ENCODE measurements at places on chromosomes 12 and 14.

- no peak for DNase-seq
Observed at GRCh38 chr12:18644564-18644963, 93.2 kb downstream of the PLCZ1 start.

GRCh38 chr12:109295764-109296425, 13.2 kb downstream of the FOXN4 start:
- DNase-seq = no peak

GRCh38 chr12:107651571-107652449, 33.8 kb upstream of the PWP1 start:
- no peak for DNase-seq

DNA sequence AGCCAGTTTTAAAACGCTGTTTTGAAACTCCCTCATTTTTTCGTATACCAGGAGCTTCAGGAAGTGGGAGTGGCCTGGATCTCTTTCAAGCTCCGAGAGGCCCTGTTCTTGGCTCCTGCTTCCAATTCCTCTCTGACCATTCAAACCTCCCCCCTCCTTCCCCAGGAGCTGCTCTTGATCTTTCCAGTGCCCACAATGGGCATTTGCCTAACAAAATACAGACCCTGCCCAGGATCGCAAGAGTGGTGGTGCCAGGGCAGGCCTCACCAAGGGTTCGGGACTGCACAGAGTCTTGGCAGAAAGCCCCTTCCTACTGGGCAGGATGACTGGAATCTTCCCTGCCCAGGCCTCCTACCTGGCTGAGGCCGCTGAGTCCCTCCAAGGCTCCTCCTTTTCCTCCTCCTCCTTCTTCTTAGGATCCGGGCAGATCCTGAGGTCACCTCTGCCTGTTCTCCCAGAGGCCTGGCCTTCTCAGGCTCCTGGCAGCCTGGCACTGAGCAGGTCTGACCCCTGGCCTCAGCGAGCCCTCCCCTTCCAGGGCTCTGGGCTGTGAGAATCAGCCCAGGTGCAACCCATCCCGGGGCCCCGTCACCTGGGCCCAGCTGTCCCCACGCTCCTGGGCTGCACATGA, 46.9 kb upstream of the NOS1 start:
- no peak for DNase-seq

DNA sequence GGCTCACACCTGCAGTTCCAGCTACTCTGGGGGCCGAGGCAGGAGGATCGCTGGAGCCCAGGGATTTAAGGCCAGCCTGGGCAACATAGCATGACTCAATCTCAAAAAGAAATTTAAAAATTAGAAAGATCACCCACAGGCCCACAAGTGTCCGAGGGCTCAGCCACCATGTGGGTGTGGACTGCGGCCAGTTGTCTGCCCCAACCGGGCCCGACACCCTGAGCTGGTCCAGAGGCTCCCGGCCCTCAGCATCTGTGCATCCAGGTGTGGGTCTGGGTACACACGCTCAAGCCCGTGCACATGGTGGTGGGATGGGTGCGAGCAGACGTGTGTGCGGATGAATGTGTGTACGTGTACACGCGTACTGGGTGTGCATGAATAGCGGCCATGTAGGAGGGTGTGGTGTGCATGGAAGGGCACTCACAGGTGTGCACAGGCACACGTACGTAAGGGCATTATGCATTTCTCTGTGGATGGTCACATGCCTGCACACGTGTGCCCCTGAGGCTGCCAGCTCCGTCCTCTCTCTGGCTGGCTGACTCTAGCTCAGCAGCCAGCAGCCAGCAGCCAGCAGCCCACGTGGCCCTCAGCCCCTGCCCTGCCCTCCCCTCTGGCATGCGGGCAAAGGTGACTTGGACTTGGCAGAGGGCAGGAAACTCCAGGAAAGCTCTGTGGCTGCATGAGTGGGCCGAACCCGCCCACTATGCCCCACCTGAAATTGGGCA, 23.3 kb upstream of the NUDT14 start:
- DNase-seq = no peak

DNA sequence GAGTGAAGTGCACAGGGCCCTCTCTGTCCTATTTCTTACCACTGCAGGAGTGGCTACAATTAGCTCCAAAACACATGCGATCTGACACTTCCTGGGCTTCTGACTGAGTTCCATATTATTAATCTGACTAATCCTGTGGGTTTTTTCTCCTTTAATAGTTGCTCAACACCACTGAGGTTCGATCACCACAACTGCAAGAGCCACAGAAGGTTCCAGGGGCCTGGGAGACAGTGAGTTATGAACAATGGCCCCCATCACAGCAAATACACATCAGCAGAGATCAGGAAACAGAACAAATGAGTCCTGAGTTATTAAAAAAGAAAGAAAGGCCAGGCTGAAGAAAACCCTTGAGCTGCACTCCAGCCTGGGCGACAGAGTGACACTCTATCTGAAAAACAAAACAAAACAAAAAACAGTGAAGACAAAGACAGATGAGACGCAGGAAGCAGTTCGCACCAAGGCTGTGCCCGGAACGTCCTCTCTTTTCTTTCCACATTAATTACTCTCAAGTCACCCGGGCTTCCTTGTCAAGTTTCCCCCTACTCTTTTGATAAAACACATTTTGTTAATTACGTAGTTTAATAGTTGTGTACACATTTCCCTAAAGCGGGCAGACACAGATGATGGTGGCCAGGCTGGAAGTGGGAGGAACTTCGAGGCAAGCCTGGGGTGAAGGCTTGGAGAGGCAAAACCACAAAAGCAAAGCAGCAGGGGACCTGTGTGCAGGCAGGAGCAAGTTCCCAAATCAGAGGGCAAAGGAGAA, 42.7 kb downstream of the CDC42BPB start:
- DNase-seq = no peak
